Adrenal gland (tissue), 19 donors: ENCODE measurements at places on chromosomes 4 and X. TPM values are rescaled to one million over a fixed set of nuclear protein-coding genes. Genes with fewer than 3 reads are reported as not detected.

- no peak for DNase-seq
- no peak overlapping the region for H3K4me3 ChIP-seq
- H3K27me3 ChIP-seq = no peaks in the 10 kb centered on the region
- no peaks in the 10 kb centered on the region for H3K4me1 ChIP-seq
- H3K27ac ChIP-seq = no peak overlapping the region
- no peaks in the 10 kb centered on the region for H3K36me3 ChIP-seq
These were observed 91.4 kb downstream of the HEPH start for GRCh38 chrX:66255359-66255967.

- no peaks in the 10 kb centered on the region for H3K36me3 ChIP-seq
- no peak for DNase-seq
- H3K4me1 ChIP-seq = peaks cover 5% of the 10 kb centered on the region
- H3K4me3 ChIP-seq = no peak overlapping the region
- no peaks in the 10 kb centered on the region for H3K27me3 ChIP-seq
These were observed 5.1 kb upstream of the CORIN start for GRCh38 chr4:47842985-47843384.

DNA sequence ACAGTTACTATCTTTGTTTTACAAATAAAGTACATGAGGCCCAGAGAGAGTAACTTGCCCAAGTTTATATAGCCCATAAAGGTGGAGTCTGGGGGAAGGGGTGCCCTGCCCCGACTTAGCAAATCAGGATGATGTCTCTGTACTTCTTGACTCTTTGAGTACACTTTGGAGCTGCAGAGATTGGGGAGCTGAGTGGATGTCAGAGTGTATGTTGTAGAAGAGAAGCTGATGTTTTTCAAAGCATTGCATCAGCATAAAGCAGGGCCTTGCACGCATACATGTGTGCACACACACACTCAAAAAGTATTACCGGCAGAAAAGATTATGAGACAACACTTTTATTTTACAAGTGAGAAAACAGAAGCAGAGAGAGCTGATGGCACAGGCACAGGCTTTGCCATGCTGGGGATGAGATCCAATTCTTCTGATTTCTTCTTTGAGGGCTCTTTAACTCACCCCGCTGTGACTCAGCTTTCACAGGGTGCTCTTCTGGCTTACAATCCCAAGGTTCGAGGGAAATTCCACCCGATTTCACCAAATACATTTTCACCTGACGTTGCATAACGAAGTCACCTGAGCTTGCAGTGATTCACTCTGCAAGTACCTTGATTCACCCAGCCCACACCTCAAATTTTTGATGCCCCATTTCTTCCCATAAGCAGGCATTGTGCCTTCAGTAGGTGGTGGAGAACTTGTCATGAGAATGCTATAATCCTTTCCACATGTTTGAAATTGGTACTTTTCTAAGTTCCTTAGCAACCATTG, 292.8 kb upstream of the BOD1L1 start:
- no peak for DNase-seq
- H3K4me3 ChIP-seq = no peak overlapping the region
- no peaks in the 10 kb centered on the region for H3K36me3 ChIP-seq
- H3K27ac ChIP-seq = no peak overlapping the region

GRCh38 chr4:140756319-140757231, at the start of gene TBC1D9:
TBC1D9 (minus strand) TSS chr4:140756385; CDS start chr4:140756045, 340 bp downstream.
- peak within 1 kb of the TSS; percentile 41 for H3K4me3 ChIP-seq
- H3K36me3 ChIP-seq = no peaks in the 10 kb centered on the region
- DNase-seq = peak; percentile 79

DNA sequence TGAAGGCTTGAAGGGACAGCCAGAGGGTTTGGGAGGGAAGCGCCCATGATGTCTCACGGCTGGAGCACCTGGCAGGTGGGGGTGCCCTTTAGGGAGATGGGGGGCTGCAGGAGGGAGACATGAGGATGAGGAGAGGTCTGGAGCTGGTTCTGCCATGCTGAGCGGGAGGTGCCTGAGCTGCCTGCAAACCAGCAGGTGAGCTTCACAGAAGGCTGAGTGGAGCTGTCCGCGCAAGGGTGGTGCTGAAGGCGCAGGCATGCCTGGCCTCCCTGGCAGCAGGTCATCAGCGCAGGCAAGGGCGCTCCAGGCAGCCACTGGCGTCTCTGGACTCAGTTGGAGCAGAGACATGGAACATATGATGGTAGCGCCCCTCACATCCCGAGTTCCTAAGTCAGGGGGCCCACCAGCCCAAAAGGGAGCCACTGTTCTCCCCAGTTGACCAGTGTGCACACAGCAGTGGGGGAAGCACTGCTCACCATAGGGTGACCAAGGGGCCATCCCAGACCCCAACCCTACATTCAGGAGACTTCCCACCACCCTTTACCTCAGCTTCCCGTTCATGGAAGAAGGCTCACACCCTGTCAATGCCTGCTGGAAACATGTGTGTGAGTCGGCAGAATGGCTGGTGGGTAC, 25.8 kb downstream of the ADRA2C start:
- H3K27me3 ChIP-seq = no peaks in the 10 kb centered on the region
- H3K27ac ChIP-seq = no peak overlapping the region
- H3K4me1 ChIP-seq = no peaks in the 10 kb centered on the region
- peak; percentile 73 for DNase-seq

VSIG4 gene
- 140 TPM for total RNA-seq
